ENCODE measurements at places on chromosomes 2 and 18. TPM values are rescaled to one million over a fixed set of nuclear protein-coding genes. Genes with fewer than 3 reads are reported as not detected.

SERPINB7 gene
- not detected for total RNA-seq

SGPP2 gene
- total RNA-seq: 0.21 TPM

ANKRD29 gene
- 118 TPM for total RNA-seq

EVX2 gene
- not detected for total RNA-seq

RNF138 gene
- not detected for total RNA-seq

XDH gene
- not detected for total RNA-seq

TMEM178A gene
- 29.5 TPM for total RNA-seq

OTOS gene
- total RNA-seq: not detected

FLACC1 gene
- 0.32 TPM for total RNA-seq

TUBA3E gene
- total RNA-seq: not detected

CROCC2 gene
- total RNA-seq: 2.9 TPM

NLRC4 gene
- total RNA-seq: 2.3 TPM

EVA1A gene
- not detected for total RNA-seq

METTL5 gene
- 42.6 TPM for total RNA-seq

SPP2 gene
- not detected for total RNA-seq

FSHR gene
- not detected for total RNA-seq

NPAS2 gene
- total RNA-seq: 72.6 TPM

KIAA2012 gene
- 0.11 TPM for total RNA-seq

TMBIM1 gene
- 320 TPM for total RNA-seq

PRKAG3 gene
- total RNA-seq: not detected

GNAL gene
- total RNA-seq: 5.9 TPM

UGT1A8 gene
- total RNA-seq: not detected

AFG3L2 gene
- 31.5 TPM for total RNA-seq

POTEF gene
- not detected for total RNA-seq

CYRIA gene
- 7.1 TPM for total RNA-seq

IL37 gene
- not detected for total RNA-seq

ARHGAP15 gene
- total RNA-seq: 1.4 TPM

CDK15 gene
- total RNA-seq: 1.5 TPM

SERPINB13 gene
- total RNA-seq: not detected

NFE2L2 gene
- 99.3 TPM for total RNA-seq

All from ascending aorta (tissue), 2 donors.